ENCODE measurements at places on chromosomes 6 and 20. TPM values are rescaled to one million over a fixed set of nuclear protein-coding genes. Genes with fewer than 3 reads are reported as not detected.

Gene RNF5
- total RNA-seq: 56.9 TPM

- DNase-seq: no peak
These were observed 470.4 kb downstream of the CDH26 start for GRCh38 chr20:60428651-60429050.

Gene SUN5
- total RNA-seq: not detected

GRCh38 chr20:43761386-43762340, 34.9 kb upstream of the GTSF1L start:
- DNase-seq: no peak

GRCh38 chr6:138692978-138693909, 80.3 kb upstream of the CCDC28A start:
- DNase-seq: peak; percentile 53

Gene UBE2C
- 288 TPM for total RNA-seq

- no peak for DNase-seq
These were observed 220.6 kb upstream of the TSHZ2 start for GRCh38 chr20:52751571-52751970.

Gene ECT2L
- total RNA-seq: not detected

DNA sequence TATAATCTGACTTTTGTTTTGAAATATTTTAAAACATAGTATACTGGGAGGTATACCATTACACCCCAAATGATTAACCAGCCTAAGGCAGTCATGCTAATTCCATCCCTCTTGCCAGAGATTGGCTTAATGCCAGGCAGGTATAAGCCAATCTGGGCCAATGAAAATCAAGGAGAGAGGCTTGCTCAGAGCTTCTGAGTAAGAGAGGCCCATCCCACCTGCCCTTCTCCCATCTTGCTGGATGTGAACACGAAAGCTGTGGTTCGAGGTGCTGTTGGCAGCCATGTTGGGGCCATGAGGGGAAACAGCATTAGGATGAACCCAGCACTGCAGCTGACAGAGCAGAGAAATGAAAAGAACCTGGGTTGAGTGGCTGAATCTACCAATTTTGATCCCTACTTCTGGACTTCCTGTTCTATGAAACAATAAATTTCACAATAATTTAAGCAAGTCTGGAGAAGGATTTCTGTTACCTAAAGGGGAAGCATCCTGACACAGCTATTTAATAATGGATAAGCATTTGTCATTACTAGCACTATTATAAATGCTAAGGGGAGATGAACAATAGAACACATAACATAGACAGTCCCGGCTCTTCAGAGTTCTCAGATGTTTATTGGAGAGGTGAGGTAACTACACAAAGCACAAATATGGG, 152.3 kb downstream of the CDC5L start:
- DNase-seq: no peak

DNA sequence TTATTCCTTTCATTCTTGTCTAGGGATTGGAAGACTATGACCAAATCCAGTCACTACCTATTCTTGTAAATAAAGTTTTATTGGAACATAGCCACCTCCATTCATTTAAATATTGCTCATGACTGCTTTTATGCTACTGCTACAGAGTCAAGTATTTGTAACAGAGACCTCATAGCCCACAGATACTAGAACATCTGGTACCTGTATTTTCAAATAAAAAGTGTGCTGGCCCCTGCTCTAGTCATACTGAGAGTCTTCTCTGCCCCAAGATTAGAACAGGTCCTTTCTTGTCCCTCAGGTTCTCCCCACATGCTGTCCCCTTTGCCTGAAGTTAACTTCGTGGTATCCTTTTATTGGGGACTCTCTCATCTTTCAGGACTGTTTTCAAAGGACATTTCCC, 422.3 kb downstream of the CBLN4 start:
- no peak for DNase-seq

DNA sequence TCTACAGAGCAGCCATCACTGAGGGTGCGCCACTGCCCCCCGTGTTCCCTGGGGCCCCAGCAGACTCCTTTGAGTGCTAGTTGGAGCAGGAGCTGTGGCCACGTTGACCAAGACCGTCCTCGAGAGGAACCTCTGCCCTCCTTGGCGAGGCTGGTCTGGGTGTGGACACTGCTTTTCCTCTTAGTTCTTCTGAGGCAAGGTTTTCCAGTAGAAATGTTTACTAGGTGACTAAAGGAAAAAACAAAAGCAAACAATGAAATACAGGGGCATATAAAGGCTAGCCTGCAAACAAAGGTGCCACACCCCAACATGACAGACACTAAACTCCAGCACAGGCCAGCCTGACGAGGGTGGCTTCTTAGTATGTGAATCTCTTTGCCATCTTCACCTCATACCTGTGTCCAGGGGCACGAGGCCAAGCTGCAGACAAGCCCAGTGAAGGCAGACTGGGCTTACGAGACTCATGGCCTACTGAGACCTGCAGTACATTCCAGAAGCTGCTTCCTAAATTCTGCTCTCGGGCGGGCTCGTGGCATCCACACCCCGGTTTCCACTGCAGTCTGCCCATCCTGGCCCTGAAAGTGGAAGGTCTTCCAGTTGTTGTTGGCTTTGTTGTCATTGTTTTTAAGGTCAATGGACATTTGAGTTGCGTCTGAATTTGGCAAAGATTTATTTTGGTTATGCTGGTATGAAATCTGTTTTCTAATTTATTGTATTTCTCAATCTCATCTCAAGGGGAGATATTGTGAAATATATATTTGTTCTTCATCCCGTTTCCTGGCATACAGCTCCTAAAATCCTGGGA, 39.2 kb downstream of the FAM50B start:
- no peak for DNase-seq

DNA sequence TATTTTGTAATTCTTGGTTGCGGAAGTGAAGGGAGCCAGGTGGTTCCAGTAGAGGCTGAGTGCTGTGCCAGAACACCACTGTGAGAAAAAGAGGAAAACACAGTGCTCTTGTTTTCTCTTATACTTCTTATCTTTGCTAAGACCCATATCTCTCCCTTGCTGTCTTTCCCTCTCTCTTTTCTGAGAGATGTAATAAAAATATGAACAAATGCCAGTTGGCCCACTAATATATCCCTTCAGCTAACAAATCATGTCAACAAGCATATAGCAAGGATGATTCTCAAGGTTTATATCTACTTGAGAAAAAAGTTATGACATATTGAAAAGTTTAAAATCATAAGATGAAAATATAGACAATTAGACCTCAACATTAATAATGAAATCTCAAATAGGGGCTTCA, 758.3 kb downstream of the HDGFL1 start:
- no peak for DNase-seq

DNA sequence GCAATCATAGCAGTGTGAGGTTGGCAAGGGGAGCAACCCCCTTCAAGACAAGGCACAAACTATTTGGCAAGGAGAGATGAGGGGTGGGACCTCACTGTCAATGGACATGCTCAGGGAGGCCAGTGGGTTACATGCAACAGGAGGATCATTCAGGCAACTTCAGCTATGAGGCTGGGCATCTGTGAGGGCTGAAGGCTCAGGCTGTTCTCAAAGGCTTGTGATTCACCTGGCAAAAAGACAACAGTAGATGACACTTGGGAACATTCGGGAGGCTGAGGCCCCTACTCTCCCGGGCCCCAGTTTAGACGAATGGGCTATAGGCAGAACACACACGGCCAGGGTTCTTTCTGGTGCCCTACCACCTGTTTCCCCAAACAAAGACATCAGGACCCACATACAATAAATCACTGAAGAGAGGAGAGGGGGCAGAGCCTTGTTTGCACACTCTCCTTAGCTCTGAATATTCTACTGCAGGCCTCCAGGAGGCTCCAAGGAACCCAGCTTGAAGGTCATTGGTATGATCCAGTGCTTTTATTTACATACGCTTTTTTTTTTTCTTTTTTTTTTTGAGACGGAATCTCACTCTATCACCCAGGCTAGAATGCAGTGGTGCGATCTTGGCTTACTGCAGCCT, 7.9 kb downstream of the TUBB start:
- DNase-seq: peak; percentile 50

DNA sequence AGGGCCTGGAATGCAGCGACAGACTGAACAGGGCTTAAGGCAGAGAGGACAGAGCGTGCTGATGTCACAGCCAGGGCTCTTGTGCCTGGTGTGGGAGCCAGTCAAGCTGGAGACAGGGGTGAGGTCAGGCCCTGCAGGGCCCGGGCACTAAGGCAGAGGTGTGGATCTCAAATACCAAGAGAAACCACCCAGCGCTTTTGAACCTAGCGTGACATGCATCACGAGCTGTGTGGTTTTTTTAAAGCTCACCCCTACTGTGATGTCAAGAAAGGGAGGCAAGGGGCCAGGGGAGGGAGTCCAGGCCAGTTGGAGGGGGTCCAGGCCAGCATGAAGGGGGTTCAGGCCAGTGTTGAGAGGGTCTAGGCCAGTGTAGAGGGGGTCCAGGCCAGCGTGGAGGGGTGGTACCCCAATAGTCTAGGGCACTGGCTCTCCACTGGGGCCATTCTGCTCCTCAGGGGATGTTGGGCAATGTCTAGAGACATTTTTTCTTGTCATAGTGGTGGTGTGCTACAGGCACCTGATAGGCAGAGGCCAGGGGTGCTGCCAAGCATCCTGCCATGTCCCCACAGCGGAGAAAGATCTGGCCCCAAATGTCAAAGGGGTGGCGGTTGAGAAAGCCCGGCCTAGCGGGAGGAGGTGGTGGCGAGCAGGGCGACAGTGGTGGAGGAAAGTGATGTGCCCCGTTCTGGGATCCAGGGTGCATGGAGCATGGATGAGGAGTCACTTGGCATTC, 42.6 kb downstream of the RBM38 start:
- peak; percentile 35 for DNase-seq

- no peak for DNase-seq
These were observed 131.0 kb downstream of the GPX5 start for GRCh38 chr6:28656715-28657114.

- no peak for DNase-seq
These were observed 66.9 kb upstream of the RIN2 start for GRCh38 chr20:19691125-19691524.

Gene MBOAT1
- 12.3 TPM for total RNA-seq

GRCh38 chr6:73062837-73063236, 162.5 kb downstream of the KHDC1L start:
- no peak for DNase-seq

GRCh38 chr6:73177221-73177944, 47.9 kb downstream of the KHDC1L start:
- no peak for DNase-seq

Gene CST5
- not detected for total RNA-seq
